Erythroblast (primary cell): ENCODE measurements at places on chromosomes 2 and 18.
A peak's percentile ranks its signal among the peaks of the same experiment; 100 is the strongest.

DNA sequence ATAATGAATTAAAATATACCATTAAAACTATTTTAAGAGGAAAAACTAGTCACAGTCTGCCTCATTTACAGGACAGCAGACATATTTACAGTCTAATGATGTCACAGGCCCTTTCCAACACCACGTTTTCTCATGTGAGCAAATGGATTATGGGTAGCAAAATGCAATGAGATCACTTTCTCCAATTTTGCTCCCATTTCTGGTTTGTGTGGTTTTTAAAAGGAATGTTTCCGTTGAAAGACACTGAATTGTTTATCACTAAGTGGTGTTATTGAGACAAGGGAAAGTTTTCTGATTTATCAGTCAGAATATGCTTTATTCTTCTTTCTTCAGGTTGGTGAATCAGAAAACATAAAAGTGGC, 11.4 kb upstream of the NR4A2 start:
- DNase-seq: peak; percentile 31

GRCh38 chr18:62769216-62769615, 53.9 kb downstream of the PHLPP1 start:
- no peak for DNase-seq

GRCh38 chr2:15675456-15676195, 84.0 kb downstream of the DDX1 start:
- no peak for DNase-seq

GRCh38 chr2:232309592-232309991, 69.0 kb upstream of the ALPP start:
- DNase-seq: no peak

DNA sequence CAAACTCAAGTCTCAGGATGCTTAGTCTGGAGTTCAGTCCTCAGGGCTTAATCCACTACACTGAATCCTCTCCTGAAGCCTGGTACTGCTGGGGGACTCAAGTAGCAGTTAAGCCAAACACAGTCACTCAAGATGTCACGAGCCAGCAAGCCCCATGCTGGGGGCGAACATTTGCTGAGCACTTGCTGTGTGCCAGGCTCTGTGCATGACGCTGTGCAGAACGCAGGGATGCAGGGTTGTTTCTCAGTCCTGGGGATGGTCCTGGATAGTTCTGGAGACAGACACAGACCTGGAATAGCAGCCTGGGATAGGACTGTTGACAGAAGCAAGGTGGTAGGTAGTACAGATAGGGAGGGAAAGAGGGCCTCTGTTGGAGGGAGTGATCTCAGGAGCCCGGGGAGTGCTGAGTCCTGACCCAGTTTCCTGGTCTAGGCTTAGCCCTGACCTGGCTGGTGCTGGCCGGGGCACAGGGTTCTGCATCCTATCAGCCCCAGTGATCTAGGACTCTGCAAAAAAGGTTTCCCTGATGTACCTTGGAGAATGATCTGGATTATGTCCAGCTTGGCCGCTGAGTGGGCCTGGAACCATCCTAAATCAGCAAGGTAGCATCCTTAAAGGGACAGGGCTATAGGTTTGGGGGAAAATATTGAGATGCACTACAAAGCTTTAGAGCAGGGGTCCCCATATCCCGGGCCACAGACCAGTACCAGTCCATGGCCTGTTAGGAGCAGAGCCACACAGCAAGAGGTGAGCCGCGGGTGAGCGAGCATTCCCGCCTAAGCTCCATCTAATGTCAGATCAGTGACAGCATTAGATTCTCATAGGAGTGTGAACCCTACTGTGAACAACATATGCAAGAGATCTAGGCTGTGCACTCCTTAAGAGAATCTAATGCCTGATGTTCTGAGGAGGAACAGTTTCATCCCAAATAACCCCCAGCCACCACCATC, 54.7 kb upstream of the OTOF start:
- no peak for DNase-seq

DNA sequence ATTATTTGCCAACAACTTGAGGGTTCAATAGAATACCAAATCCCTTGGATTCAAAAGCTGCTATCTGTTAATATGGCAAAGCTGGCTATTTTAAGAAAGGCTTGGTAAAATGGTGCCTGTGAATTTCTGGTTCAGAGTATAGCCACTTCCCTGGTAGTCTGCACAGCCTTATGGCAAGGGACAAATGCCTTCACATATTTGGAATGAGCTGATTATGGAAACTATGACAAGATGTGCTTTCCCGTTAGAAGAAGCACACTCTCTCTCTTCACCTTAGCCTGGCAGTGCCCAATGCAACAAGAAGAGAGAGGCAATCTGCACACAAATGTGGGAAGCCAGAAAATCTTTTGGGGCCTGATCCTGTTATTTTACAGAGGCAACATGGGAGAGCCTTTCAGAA, 47.5 kb upstream of the MAP3K20 start:
- no peak for DNase-seq

GRCh38 chr2:237353215-237353614, 60.7 kb downstream of the COL6A3 start:
- no peak for DNase-seq

GRCh38 chr2:24110660-24111303, 12.4 kb downstream of the PFN4 start:
- no peak for DNase-seq

DNA sequence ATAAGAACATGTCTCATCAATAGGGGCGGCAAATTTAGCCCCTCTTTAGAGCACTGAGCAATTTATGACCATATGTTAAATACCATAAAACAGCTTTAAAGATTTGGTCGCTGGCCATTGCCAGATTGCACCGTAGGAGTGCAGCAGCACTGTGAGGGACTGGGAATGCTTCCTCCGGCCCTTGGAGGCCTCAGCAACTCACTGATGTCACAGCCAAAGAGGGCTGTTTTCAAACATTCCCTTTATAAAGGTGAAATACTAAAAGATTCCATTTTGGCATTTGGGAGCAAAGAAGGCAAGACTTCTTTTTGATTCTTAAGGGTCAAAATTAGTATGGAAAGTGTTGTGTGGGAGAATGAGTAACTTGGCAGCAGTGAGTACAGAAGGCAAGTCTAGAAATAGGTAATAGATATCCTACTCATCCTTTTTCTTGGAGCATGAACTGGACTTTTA, 63.7 kb downstream of the BABAM2 start:
- no peak for DNase-seq

DNA sequence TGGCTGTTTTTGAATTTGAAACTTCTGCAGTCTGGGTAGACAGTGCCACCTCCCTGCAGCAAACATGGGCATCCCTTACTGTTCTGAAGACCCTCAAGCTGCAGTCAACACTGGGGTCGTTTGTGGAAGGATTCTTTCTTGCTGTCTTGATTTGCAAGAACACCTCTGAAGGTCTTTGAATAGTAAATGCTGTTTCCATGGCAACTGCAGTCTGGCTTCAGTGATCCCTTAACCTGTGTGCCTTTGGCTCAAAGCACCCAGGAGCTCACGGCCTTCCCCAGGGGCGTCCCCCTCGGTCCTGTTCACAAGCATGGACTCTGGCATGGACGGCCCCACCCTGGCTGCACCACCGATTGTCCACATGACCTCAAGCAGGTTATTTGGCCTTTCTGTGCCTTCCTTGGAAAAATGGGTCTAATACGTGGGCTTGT, 38.3 kb downstream of the LRRFIP1 start:
- no peak for DNase-seq

- no peak for DNase-seq
These were observed 62.5 kb upstream of the LPIN2 start for GRCh38 chr18:3075491-3075890.

DNA sequence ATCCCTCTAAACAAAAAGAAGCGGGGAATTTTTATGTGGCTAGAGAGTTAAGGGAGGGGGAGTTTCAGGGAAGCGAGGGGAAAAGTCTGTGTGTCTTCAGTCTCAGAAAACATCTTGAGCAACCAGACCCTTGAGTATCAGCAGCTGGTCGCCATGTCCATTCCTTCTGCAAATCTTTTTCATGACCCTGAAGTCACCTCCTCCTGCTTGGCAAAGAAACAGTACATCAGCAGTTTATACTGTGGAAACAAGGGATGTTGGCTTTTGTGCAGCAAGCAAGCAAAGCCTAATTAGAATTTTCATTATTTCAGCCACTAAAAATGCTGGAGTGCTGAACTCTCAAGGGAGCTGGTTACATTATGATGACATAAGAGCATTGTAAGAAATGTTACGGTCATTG, 187.4 kb upstream of the SLC8A1 start:
- DNase-seq: no peak

GRCh38 chr18:55559739-55560138, 28.3 kb downstream of the TCF4 start:
- DNase-seq: no peak

- no peak for DNase-seq
These were observed 406.8 kb downstream of the NBAS start for GRCh38 chr2:15154297-15154696.

DNA sequence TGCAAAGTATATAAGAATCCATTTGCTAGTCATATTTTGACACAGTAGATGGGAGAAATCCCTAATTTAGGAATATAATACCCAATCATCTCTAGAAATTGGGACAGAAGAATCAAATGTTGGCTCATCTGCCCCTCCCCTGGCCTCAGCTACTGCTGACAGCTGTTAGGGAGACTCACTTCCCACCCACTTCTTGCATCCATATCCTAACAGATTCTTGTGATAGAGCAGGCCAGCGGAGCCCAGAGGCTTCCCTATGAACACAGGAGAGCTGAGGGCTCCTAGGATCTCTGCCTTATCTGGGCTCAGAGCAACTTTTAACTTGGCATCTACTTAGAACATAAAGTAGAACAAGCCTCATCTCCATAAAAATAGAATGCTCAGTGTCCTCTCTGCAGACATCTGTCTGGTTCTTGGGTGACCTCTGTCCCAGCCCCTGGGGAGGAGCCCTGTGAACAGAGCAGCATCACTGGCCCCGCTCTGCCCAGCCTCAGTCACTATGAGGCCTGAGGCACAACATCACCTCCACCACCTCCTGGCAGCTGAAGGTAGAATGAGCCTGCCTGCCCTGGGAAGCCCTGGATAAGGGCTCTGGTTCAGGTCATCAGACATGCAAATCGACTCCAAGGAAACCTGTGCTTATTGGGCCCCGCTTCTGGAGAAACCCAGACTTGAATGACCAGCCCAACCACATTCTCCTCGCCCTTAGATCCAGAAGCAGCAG, 229.7 kb downstream of the ANKRD36B start:
- DNase-seq: no peak

GRCh38 chr2:236646871-236647270, 77.2 kb downstream of the ACKR3 start:
- no peak for DNase-seq

DNA sequence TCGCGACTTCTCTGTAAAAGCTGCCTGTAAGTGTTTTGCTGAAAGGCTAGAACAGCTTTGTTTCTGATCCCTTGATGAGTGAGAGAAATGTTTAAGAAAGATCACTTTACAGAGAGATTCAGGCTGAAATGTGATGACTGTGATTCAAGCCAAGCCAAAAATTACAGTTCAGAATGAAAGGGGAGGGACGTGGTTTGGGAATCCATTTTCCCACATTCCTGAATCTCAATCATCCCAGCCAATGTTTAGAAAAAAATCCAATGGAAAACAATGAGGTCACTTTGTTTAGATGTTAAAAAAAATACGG, 416.7 kb downstream of the ARHGAP15 start:
- no peak for DNase-seq

DNA sequence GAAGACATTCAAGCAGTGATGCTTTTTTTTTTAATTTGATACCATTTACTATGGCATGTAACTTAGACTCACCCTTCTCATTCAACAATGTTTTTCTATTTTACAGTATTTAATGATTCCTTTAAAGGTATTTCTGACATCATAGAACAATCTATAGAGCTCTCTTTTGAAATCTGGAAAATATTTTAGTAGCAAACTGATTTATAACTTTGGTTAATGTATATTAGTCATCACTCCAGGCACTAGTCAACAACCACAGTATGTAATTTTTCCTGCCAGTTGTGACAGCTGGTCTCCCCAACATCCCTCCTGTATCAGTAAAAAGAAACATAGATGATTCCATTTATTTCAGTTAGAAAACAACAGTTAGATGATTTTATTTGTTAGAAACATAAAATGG, 122.9 kb downstream of the LCLAT1 start:
- DNase-seq: no peak

DNA sequence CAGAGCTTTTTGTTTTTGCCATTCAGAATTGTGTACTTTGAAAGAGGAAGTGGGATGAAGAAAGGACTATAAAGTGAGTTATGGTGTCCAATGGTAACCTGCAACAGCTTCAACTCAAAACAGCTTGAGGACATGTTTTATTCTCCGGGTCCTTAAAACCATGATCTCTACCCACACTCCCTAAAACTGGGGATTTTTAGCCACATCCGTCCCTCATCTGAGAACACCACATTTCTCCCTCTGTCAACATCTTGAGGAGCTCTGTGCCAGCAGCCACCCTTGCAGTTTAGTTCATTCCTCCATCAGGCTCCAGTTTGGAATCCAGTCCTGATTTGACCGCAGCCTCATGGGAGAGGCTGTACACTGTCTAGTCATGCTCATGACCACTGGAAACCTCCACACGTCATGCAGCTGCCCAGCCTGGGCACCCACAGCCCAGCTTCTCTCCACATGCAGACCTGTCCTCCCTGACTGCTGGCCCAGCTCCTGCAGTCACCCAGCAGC, 62.6 kb downstream of the C18orf63 start:
- no peak for DNase-seq

GRCh38 chr2:98730707-98731040, 258 bp downstream of the MGAT4A start:
- peak; percentile 77 for DNase-seq

GRCh38 chr2:230982528-230982927, 13.4 kb upstream of the SPATA3 start:
- DNase-seq: no peak

GRCh38 chr2:119950966-119951365, 61.9 kb upstream of the EPB41L5 start:
- no peak for DNase-seq

DNA sequence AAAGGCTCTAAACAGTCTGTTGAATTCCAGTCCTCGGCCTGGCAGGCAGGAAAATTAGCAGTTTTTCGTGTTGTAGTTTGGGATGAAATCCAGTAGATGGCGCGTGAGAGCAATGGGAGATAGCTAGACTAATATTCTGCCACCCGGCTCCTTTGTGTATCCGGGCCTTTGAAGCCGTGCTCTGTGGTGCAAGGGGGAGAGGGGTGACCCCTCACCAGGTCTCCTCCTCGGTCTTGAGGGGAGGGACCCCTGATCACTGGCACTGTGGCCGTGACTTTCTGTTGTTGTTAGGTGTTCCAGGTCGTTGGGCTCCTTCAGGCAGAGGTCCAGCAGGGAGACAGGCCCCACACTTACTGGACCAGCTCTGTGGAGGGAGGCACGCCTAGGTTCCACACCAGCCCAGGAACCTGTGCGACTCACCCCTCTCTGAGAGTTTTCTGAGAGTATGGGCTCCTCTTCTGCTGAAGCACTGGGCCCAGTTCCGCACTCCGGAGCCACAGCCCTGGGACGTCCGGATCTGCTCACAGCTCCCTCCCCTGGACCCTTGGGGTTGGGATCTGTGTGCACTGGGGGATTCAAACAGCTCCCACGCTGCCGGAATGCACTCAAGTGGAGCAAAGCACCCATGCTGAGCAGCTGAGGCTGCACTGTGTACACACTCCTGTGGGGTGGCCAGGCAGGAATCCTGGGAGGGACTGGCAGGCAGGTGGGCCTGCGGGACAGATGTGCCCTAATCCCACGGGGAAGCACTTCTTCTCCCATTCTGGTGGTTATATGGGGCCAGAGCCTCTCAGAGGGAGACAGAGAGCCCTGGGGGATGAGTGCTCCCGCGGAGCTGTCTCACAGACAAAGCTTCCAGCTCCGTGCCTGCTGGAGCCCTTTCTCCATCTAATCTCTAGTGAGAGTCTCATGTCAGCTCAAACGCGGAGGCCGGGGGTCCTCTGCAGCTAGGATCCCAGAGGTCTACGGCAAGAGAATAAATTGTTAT, 8.8 kb downstream of the GKN2 start:
- DNase-seq: peak; percentile 36
